ENCODE measurements at places on chromosomes 11 and 22.

GRCh38 chr11:69912911-69913451 is 93.8 kb upstream of the FGF3 start:
- no peak for DNase-seq

DNA sequence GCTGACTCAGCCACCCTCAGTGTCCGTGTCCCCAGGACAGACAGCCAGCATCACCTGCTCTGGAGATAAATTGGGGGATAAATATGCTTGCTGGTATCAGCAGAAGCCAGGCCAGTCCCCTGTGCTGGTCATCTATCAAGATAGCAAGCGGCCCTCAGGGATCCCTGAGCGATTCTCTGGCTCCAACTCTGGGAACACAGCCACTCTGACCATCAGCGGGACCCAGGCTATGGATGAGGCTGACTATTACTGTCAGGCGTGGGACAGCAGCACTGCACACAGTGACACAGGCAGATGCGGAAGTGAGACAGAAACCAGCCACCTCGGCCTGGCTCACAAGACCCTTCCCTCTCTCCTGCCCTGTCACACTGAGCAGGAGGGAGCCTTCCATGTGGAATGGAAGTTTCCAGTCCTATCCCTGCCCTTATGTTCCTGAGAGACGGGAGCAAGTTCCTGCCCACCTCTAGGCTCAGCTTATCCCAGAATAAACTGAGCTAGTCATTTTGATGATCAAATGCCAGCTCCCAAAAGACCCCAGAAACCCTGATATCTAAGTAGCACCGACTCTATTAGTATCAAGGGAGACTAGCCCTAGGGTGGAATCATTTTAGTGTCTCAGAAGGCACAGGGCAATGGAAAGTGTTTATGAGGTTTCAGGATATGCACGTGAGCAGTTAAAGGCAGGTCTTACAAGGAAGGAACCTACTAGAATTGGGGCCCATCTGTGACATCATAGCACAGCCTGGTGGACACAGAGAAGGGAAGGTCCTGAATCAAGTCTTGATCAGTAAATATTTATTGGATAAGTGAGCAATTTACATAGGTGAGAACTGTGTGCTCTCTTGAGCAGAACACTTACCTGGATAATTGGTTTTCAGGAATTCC is 6.3 kb upstream of the IGLL5 start:
- peak; percentile 26 for DNase-seq

GRCh38 chr22:43128116-43128515 is 15.1 kb downstream of the MCAT start:
- no peak for DNase-seq

DNA sequence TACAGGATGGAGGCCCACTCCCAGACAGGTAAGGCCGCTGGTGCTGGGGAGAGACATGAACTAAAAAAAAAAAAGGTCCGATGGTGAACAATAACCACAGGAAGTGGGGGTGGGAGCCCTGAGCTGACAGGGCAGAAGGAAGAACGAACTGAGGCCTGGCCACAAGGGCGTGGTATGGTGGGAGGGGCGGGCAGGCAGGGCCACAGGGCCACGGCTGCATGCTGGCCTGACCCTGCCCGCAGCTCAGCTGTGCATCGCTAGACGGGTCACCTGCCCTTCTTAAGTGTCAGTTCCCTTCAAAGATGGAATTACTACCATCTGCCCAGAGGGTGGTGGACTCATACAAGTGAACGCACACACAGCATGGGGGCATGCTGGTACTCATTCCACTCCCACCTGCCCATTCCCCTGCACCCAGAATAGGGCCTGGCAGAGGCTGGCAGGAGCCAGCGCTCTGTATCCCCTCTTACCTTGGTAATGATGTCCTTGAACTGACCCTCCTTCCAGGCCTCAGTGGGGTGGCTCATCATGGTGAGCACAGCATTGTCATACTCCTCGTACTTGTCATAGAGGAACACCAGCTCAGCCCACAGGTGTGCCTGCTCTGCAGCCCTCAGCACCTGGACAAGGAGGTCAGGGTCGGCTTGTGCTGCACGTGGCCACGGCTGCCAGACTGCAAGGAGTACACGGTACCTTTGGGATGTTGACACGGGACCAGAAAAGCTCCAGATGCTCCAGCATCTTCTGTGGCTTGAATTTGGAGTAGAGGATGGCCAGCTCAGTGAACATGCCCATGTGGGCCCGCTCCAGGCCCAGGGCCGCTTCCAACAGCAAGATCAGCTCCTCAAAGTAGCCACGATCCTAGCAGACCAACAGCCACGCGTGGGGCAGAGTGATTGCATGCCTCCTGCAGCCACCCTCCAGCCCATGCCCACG is 17.5 kb upstream of the SLC25A1 start:
- DNase-seq, result no peak

- DNase-seq, result no peak
These were observed 60.8 kb upstream of the CTSC start for GRCh38 chr11:88398372-88398771.

DNA sequence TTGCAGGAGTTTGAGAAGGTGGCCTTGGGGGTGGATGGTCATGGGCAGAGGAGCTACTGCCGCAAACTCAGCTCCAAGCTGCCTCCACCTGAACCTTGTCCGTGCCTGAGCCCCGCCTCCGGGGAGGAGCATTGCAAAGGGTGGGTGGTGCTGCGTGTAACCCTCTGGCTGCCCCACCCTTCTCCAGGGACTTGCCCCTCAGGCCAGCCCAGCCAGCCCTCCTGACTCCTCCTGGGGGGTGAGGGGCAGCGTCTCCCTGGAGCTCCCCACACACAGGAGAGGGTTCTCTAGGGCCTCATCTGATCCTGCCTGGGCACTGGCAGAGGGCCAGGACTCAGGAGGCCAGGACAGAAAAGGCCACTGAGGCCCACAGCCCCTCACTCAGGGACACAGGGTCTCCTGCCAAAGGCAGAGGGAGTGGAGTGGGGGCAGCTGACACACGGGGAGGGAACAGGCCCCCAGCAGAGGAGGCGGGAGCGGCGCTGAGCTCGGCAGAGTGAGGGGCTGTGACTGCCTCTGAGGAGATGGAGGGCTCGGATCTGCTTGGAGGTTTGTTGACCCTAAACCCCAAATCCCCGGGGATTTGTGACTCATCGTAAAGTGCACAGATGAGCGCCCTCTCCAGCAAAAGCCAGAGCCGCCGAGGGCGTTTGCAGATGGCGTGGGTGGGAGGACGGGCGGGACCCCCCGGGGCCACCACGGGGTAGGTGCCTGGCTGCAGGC is 12.8 kb downstream of the BRSK2 start:
- no peak for DNase-seq

DNA sequence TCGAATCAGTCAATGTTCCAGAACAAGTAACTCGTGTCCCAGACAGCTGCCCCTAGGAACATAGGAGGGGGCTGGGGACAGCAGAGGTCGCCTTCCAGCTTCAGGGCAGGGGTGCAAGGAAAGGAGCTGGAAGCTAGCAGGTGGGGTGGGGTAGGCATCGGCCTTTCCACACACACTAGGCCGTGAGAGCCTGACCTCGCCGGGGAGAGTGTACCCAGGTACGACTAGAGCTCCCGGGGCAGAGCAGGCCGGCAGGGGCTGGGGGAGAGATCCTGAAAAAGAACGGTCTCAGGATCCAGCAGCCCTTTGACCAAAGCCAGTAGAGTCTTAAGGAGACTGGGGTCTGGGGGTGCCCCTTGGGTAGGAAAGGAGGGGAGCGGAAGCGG is 1127.5 kb downstream of the BRD1 start:
- DNase-seq, result no peak

DNA sequence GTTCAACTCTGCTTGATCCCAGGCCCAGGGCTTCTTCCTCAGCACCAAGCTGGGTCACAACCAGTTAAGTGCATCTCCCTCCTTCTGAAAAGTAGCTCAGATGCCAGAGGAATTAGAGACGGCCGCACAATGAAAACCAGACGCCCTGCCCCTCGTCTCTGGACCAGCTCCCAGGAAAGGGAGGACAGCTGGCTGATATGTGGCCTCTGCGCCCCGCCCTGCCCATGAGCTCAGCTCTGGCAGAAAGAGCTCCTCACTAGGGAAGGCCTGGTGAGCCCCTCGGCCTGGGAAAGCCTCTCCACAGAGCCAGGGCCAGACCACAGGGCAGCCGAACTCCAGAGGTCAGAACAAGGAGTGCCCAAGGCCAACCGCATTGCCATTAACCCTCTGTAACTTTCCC is 18.1 kb upstream of the SCGB1A1 start:
- DNase-seq, result no peak

DNA sequence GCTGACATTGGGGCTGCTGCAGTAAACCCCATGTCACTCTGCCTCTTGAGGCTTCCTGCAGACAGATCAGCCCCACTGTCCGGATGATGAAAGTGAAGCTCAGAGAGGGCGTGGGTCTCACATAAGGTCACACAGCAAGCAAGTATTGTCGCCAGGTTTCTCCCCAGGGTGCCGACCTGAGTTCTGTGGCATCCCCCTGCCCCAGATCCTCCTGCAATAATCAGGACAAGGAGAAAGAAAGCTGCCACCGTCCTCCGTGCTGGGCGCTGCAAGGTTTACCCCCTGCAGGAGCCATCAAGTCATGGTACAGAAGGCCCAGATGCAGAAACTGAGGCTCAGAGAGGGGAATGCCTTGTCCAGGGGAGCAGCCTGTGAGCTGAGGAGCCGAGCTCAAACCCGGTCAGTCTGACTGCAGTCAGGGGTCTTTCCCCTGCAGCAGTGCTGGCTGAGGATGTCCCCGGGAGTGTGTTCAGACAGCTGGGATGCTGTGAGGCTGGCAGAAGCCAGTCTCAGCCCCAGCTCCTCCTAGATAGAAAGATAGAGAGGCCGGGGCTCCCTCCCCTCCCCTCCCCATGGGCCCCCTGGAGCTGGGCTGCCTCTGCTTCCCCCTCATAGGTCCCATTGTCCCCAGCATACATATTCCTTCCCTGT is 13.2 kb downstream of the EMID1 start:
- DNase-seq, result no peak

GRCh38 chr11:20125927-20126326 is 34.3 kb downstream of the DBX1 start:
- no peak for DNase-seq

DNA sequence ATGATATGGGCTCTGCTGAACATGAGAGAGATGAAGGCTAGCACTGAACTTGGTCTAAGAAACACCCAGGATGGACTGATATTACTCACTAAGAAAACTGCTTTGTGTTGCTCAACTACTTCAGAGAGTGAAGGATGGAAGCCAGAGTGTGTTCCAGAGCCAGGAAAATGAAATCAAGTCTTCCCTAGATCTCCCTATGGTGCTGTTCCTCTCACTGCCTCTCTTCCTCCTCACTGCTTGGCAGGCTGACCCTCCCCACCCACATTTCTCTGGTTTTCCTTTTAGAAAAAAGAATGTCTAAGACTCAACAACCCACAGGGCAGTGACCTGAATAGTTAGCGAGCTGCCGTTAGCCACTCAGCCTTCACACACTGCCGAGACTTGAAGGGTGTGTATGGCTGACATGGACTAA is 65.6 kb downstream of the CCDC81 start:
- DNase-seq, result no peak

- DNase-seq, result no peak
These were observed 702.9 kb downstream of the DLG2 start for GRCh38 chr11:84924154-84924692.

DNA sequence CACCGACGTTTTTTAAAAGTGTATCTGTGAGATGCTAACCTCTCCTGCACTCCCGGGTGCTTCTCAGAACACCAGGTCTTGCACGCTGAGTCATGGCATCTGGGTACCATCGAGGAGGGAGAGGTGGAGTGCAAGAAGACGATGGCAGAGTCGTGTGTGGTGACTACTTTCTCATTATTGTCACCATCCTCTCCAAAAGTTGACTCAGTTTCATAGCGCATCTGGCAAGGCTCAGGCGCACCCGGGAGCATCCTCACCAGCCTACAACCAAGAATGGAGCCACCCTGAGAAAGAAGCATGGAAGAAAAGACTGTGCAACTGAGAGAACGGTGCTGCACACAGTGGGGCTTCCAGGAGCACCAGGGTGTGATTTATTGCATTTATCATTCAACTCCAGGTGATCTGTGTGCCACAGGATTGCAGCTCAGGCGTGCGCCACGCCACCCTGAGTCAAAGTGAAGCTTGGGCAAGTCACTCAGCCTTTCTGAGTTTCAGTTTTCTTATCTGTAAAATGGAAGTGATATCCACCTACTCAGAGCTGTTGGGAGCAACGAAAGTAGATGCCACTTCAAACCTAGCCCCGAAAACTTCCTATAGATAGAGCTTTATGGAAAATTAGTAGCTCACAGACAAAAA is 65.4 kb downstream of the LINC01488 start:
- no peak for DNase-seq

DNA sequence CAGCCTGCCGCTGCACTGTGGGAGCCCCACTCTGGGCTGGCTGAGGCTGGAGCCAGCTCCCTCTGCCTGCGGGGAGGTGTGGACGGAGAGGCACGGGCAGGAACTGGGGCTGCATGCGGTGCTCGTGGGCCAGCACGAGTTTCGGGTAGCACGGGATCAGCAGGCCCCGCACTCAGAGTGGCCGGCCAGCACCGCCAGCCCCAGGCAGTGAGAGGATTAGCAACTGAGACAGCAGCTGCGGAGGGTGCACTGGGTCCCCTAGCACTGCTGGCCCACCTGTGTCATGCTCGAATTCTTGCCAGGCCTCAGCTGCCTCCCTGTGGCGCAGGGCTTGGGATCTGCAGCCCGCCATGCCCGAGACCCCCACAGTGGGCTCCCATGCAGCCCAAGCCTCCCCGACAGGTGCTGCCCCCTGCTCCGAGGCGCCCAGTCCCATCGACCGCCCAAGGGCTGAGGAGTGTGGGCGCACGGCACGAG is 24.0 kb upstream of the OR5B21 start:
- DNase-seq, result no peak

- peak; percentile 22 for DNase-seq
These were observed 57.0 kb downstream of the PDE3B start for GRCh38 chr11:14700593-14700992.

DNA sequence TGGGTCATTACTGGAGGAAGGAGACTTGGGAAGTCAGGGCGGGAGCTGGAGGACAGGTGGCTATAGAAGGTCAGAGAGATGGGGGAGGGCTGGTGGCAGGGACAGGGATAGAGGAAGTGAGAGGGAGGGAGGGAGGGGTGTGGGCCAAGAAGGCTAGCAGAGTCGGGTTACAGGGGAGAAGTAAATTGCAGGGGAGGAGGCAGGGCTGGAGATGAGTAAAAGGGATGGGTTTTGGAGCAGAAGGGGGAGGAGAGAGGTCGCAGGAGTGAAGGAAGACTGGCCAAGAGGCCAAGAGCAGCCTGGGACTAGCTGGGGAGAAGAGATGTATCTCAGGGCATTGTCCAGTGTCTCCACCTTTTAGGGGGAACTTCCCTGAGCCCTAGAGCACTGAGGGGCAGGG is 33.0 kb downstream of the LRRC10B start:
- peak; percentile 85 for DNase-seq
